ENCODE measurements at places on chromosomes 13 and 19.

- DNase-seq = no peak
Measured at GRCh38 chr13:29497137-29497654, 98.3 kb downstream of the SLC7A1 start.

GRCh38 chr19:10686661-10687517 lies 14.3 kb upstream of the QTRT1 start:
- no peak for DNase-seq

GRCh38 chr13:102472650-102473049 lies 70.8 kb upstream of the FGF14 start:
- no peak for DNase-seq

DNA sequence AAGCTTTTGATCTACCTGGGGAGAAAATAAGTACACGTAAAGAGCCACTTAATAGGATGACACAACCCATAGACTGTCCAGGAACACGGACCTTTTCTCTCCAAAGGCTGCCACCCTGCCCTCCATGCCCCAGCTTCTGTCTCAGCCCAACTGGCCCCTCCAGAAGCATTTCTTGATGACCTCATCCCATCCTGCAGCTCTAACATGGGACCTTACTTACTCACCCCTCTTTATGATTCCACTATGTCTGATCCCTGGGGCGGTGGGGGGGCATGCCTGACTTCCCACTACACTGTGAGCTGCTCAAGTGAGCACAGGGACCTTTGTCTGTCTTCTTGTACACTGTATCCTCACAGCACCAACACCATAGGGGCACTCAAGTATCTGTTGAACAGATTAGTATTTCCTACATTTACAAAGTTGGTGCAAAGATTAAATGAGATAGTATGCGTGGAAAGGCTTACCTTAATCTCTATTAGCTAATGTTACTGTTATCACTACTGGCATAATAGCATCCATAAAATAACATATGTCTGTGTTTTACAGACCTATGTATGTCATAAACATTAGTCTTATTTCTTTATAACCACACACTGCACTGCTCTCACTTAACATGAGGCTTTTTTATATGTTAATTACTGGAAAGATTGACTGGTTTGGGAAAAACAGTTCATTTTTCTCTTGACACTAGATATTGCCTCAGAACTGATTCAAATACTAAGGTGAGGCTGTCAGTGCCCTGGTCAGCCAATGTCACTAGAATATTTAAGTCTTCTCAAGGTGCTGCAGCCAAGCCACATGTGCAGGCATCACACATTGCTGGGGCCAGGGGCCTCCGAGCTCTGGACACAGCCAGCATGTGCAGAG lies 100.9 kb downstream of the FOXO1 start:
- no peak for DNase-seq

- DNase-seq = no peak
Measured at GRCh38 chr13:47100214-47100853, 203.5 kb upstream of the HTR2A start.

DNA sequence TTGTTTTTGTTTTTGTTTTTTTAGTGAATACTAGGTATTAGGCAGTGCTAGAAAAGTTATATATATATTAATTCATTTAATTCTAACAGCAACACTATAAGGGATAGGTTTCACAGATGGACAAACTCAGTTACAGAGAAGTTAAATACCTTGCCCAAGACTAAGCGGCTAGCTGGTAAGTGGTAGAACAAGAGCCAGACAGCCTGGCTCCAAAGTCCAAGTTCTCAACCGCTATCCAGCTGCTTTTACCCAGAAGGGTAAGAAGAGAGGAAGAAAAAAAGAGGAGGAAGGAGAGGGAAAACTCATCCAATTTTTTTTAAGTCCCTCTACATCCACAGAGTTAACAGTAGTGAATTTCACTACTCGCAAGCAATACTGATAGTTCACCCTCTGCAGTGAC lies 217.0 kb downstream of the SPRY2 start:
- no peak for DNase-seq

- no peak for DNase-seq
Measured at GRCh38 chr13:110490009-110490770, 71.3 kb downstream of the RAB20 start.

DNA sequence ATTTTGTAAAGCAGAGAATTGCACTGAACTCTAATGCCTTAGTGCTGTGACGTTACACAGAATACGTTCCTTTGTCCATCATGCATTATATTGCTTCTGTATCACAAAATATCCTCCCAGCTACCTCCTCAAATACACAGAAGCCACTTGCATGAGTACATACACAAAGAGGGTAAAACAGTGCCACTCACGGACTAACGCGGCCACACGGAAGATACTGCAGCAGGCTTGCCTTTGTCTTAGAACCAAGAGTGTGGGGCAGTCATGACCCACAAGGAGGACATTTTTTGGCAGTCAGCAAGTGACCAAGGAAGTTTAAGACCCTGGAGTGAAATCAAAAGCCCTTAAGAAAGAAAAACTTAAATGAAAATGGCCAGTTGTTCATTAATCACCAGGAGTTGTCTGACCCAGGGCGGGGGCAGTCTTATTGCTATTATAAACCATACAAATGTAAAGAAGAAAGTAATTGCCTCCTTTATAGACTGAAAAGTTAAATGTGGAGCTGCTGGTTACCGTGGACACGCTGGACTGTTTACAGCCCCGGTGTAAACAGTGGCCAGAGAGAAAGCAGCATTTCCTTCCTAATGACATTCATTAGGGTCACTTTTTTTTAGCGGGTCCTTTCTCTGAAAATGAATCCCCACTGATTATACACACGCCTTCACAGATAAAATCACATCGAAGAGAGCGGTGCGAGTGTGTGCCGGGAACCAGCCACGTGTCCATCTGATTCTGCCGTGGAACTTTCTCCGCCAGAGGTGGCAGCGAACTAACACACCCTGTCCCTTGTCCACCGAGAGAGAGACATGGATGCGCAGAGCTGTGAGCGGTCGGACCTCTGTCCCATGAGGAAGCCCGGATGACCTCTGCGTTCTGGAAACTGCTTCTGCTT lies 66.8 kb downstream of the SOX1 start:
- DNase-seq = no peak

All from CD4-positive, alpha-beta T cell treated with Interleukin-4 for 4 hours (primary cell).